ENCODE measurements at places on chromosomes 4 and X.

- no peak for DNase-seq
These were observed 10.4 kb downstream of the JADE3 start for GRCh38 chrX:46922611-46923010.

DNA sequence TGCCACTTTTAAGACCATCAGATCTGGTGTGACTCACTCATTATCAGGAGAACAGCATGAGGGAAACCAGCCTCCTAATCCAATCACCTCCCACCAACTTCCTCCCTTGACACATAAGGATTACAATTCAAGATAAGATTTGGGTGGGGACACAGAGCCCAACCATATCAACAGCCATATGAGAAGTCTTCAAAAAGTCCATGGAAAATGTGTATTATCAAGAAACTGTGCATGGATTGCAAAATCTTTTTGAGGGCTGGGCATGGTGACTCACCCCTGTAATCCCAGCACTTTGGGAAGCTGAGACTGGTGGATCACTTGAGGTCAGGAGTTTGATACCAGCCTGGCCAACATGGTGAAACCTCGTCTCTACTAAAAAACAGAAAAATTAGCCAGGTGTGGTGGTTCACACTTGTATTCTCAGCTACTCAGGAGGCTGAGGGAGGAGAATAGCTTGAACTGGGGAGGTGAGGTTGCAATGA, 17.8 kb upstream of the RPL39 start:
- DNase-seq = no peak

DNA sequence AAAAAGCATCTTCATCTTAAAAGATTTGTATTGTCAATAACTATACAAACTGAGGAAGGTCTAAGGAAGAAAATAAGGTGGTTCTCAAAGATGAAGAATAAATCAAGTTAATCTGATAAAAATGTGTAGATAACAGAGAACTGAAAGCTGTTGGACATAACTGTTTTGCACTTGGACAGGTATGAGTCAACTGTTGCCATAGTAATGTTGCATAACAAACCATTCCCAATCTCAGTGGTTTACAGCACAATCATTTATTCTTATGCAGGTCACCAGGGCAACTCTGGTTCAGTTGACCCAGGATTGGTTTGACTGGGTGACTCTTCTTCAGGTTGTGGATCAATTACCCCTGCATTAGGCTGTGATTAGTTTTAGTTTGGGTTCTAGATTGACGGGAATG, 2197.7 kb downstream of the ARAP2 start:
- no peak for DNase-seq

DNA sequence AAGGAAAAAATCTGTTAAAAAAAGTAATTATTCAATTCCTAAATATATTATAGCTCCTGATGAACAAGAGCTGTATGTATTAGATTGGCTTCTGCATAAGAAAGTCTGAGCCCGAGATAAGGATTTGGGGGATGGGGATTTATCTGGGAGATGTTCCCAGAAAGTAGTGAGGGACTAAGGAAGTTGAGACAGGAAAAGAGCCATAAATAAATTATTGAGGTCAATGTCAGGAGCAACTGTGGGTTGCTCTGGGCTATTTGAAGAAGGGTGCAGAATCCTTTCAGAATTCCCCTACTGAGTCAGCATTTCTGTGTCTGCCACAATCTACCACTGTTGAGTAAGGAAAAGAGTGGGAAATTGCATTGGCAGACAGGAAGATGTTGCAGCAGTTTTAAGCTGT, 3.1 kb upstream of the TDO2 start:
- DNase-seq = no peak

- DNase-seq = no peak
These were observed 81.3 kb upstream of the SCML1 start for GRCh38 chrX:17656035-17656418.

GRCh38 chr4:189090174-189090814, 850.4 kb upstream of the FRG1 start:
- no peak for DNase-seq

DNA sequence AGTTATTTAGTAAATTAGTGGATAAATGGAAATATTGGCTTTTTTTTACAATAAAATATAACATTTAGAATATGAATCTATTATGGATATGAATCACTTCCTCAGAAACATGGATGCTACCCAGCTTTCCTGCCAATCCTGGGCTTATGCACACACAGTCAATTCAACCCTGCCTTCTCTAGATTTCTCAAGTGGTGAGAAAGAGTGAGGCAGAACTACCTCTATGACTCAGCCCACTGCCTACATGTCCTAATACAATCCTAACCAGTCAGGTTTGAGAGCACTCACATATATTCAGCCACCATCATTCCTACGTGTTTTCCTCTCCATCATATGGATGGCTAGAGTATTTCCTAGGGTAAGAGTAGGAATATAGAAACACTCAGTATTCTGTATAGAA, 91.1 kb upstream of the ANKRD50 start:
- no peak for DNase-seq

- DNase-seq = no peak
These were observed 159.0 kb downstream of the CHIC2 start for GRCh38 chr4:53905276-53905940.

DNA sequence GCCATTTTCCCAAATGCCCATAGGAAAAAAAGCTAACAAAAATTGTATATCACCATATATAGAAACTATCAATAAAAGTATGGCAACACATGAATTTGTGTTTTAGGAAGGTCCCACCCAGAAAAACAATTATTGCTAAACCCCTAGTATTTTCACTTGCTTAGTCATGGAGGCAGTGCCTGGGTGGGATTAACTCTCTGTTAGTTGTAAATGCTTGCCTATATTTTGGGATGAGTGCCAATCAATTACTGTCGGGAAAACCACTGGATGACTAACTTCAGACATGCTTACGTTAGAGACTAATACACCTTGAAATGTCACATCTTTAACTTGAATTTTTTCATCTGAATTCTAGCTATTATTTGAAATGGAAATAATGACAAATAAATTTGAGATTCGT, 33.9 kb downstream of the TMPRSS11A start:
- DNase-seq = no peak

DNA sequence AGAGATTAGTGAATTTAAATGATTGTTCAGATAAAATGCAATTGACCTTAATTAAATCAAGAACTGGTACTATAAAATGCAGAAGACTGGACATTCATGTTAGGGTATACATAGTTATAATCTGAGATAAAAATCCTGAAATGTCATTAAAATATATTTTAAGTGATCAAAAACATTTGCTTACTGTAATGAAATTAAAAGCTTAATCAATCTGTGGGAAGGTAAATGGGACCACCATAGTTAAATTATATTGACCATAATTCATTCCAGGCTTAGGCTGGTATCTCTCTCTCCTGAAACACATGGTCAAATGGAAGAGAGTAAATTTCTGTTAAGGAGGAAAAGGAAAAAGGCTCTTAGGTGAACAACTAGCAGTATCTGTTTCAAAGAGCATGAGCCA, 474.4 kb downstream of the C4orf33 start:
- no peak for DNase-seq

DNA sequence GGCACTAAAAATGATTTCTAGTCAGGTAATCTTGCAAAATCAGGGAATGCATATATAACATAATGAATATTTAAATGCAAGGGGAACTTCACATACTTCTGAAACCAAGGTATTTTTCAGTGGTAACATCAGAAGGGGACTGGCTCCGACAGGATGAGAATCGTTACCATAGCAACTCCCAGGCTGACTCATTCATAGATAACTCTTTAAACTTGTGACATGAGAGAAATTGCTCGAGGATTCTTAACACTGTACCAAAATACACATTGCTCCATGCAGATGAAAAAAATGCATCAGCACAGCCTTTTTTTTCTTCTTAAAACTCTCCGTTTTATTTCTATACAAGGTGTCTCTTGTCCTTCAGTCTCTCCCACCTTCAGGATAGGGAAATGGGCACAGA, 114.3 kb downstream of the GABRB1 start:
- no peak for DNase-seq

GRCh38 chr4:48604527-48604926, 114.5 kb downstream of the ZAR1 start:
- DNase-seq = no peak

- DNase-seq = peak; percentile 53
These were observed 69.3 kb downstream of the GPC4 start for GRCh38 chrX:133346026-133346425.

DNA sequence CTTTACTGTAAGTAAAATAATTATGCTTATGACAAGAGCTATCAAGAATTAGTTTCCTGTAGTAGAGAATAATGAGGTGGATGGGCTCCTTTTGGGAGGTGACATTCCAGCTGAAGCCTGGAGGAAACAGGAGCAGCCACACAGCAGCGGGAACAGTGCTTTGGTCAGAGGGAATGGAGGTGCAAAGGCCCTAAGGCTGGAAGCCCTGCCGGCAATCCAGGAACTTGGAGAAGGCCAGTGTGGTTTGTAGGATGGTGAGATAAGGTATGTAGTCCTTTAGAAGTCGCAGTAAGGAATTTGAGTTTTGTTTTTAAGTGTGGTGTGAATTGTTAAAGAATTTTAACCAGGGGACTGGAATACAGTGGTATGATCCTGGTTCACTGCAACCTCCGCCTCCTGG, 8.1 kb downstream of the TMEM131L start:
- DNase-seq = no peak

DNA sequence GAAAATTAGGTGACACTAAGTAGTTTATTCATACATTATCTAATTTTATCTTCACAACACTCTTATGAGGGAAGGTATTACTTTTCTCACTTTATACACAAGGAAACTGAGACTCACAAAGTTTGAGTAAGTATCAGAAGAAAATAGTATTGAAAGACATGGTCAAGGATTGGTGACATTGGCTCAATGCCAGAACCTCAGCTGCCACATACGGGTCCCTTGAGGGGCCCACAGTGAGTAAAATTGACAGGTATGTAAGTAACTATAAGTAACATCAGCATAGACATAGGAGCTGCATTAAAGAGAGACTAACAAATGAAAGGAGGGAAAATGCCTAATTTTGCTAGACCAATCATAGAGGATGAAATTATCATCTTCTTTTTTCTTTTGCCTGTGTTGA, 134.1 kb downstream of the COX18 start:
- DNase-seq = no peak

DNA sequence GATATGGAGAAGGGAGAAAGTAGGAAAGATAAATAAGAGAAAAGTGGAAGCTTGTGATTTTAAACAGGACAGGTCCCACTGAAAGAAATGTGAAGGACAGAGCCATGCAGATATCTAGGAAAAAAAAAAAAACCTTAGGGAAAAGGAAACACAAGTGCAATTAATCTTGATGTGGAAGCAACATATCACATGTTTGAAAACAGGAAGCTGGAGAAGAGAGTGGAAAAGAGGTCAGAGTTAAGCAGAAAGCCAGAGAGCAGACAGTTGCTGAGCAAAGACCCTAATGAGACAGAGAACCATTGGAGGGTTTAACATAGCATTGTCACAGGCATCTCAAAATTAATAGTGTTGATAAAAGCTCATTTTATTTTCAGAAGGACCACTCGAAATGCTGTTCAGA, 89.7 kb downstream of the SPOCK3 start:
- DNase-seq = no peak

- no peak for DNase-seq
These were observed 24.6 kb upstream of the BCLAF3 start for GRCh38 chrX:20015422-20015821.

DNA sequence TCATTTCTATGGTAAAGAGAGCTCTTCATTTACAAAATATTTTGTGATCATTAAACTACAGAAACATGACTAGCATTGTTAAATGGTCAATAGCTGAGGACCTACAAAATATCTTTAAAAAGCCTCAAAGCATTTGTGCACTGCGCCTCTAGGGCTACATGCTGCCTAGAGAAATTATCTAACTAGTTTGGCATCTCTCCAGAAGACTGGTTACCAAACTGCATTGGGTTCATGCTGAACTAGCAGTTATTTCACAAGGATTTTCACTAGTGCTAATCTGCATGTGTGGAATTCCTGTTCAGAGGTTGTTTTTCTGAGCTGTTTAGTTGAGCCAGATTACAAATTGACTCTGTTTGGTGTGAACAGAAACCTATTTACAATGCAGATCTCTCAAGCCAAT, 58.5 kb upstream of the PITX2 start:
- no peak for DNase-seq

DNA sequence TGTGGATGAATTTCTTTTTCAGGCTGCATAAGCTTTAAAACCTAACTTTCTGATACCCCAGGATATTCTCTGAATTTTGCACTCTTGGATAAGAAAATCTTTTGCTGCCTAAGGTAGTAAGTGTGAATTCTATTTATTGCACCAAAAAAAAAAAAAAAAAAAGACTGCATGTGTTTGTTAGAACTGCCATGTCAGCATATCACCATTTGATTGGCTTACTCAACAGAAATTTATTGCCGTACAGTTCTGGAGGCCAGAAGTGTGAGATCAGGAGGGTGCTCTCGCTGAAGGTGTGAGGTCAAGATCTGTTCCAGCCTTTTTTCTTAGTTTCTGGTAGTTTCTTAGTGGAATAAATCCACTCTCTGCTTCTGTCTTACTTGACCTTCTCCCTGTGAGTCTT, 1250.0 kb upstream of the PRKX start:
- no peak for DNase-seq

GRCh38 chr4:179738822-179739221, 2296.6 kb upstream of the AGA start:
- DNase-seq = no peak

- DNase-seq = no peak
These were observed 138.8 kb upstream of the NALF2 start for GRCh38 chrX:69365349-69365748.

DNA sequence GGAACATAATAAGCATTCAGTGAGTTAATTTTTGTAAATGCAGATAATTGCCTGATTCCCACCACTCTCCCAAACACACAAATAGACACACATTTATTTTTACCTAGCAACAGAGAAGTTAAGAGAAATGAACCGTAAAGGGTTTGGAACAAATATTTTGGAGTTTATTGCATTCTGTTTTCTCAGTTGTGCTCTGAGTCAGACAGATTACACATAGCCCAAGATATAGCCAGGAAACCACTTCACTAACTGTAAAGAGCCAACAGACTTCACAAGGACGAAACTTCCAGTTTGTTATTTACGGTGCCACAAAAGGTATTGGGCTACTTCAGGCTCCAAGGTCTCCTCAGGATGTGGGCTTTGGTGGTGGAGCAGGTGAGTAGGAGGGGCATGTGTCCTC, 217.0 kb downstream of the BMPR1B start:
- no peak for DNase-seq

GRCh38 chrX:132957211-132958090, 978 bp downstream of the HS6ST2 start:
- no peak for DNase-seq

GRCh38 chr4:153440475-153440874, 25.7 kb upstream of the TMEM131L start:
- no peak for DNase-seq

- no peak for DNase-seq
These were observed 2.8 kb upstream of the CHIC2 start for GRCh38 chr4:54067166-54067565.

- DNase-seq = no peak
These were observed 44.0 kb downstream of the TMEM144 start for GRCh38 chr4:158254292-158254691.

- DNase-seq = no peak
These were observed 262.6 kb downstream of the C4orf33 start for GRCh38 chr4:129358571-129358970.
